Stimulated activated CD8-positive, alpha-beta memory T cell treated with anti-CD3 and anti-CD28 coated beads, Interleukin-4, amount 100 ng/mL, for 1 hour (primary cell): ENCODE measurements at places on chromosomes 6 and 20.

DNA sequence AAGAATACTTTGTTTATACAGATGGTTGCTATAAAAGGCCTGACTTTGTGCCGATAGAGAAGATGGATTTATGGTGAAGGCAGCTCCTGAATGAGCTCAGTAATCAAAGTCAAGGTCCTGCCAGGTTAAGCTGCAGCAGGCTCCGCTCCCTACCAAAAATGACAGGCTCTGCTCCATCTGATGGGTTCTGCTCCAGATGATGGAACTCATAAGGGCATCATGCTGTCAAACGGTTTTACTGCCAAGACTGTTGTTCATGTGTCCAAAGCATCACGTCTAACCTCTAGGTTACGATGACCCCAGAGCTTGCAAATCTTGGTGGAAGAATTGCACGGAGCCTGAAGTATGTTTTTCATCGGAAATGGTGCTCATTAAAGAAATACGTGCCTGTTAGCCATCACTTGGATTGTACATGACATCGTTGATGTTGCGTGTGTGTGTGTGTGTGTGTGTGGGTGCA is 19.2 kb upstream of the PTGIS start:
- DNase-seq = no peak

GRCh38 chr6:115899730-115900282 is 160.9 kb downstream of the FRK start:
- no peak for DNase-seq

GRCh38 chr6:153172815-153173214 is 41.7 kb upstream of the RGS17 start:
- no peak for DNase-seq

DNA sequence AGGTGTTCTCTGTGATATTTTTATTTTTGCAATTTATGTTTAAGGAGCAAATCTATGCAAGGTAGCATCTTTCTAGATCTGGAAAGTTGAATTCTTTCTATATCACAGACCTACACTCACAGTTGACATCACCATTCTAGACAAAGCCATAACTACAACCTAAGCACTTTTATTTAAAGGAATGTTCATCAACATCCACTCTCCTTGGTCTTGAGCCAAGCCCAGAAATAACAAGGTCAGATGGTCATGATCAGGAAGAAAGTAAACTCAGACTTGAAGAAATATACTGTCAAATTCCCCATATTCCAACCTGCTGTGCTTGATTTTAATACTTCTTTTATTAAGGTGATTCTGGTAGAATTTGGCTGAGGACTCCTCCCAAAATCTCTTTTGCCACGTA is 32.2 kb downstream of the MMUT start:
- DNase-seq = no peak

GRCh38 chr20:49751397-49751736 is 37.7 kb upstream of the B4GALT5 start:
- DNase-seq = no peak

- no peak for DNase-seq
Measured at GRCh38 chr6:164763788-164764187, 545.6 kb downstream of the C6orf118 start.
